ENCODE measurements at places on chromosomes 7 and 10. TPM values are rescaled to one million over a fixed set of nuclear protein-coding genes. Genes with fewer than 3 reads are reported as not detected.
A peak's percentile ranks its signal among the peaks of the same experiment; 100 is the strongest.

The CYP2C19 gene
- not detected for polyA plus RNA-seq

GRCh38 chr7:106119719-106120118 lies 7.6 kb upstream of the SYPL1 start:
- no peak for DNase-seq

The EIF5AL1 gene
- 1.6 TPM for polyA plus RNA-seq

GRCh38 chr7:77887567-77887966 lies 89.0 kb downstream of the PHTF2 start:
- DNase-seq, result peak; percentile 13

GRCh38 chr7:32588657-32589056 lies 93.4 kb downstream of the AVL9 start:
- no peak for DNase-seq

- DNase-seq, result no peak
These were observed 106.5 kb downstream of the TCF7L2 start for GRCh38 chr10:113056441-113057021.

The PDGFA gene
- polyA plus RNA-seq, result 33.2 TPM

The TMEM130 gene
- 2.7 TPM for polyA plus RNA-seq
